ENCODE measurements at places on chromosomes 2 and 18. TPM values are rescaled to one million over a fixed set of nuclear protein-coding genes. Genes with fewer than 3 reads are reported as not detected.

Gene ATP6V1B1
- 52.2 TPM for polyA plus RNA-seq

Gene CCDC102B
- 8.6 TPM for polyA plus RNA-seq

GRCh38 chr18:10322004-10322403, 132.4 kb upstream of the APCDD1 start:
- DNase-seq: no peak

DNA sequence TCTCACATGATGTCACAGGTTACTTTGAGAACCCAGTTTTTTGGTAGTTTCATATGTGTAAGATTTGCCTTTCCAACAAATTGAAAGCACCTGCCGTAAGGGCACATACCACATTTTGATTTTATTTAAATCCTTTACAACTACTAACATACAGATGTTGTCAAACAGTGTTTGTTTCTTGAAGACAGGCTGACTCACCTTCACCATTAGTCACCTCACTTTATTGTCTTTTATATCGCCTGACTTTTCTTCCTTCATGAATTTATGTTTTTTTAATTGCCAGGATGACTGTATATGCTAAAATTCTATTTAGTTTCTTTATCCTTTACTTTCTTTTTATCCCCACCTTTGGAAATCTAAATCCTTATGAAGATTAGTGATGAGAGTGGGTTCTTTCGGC, 886.7 kb downstream of the SUCLG1 start:
- no peak for DNase-seq

- DNase-seq: no peak
Measured at GRCh38 chr18:49378458-49378857, 82.0 kb downstream of the DYM start.

GRCh38 chr2:68948710-68949109, 4.0 kb downstream of the GKN2 start:
- no peak for DNase-seq

Gene GPBAR1
- 2.0 TPM for polyA plus RNA-seq

Gene ANKZF1
- 94.0 TPM for polyA plus RNA-seq

Data from renal cortex interstitium (tissue), 15 donors.